ENCODE measurements at places on chromosomes 2 and 18.

GRCh38 chr2:151799886-151800292 is 28.3 kb downstream of the ARL5A start:
- no peak for DNase-seq

GRCh38 chr2:154908327-154908726 is 209.8 kb downstream of the KCNJ3 start:
- DNase-seq, result no peak

- no peak for DNase-seq
Observed at GRCh38 chr2:189265696-189266320, 86.2 kb upstream of the COL5A2 start.

GRCh38 chr2:171319164-171319810 is 114.5 kb downstream of the METTL8 start:
- peak; percentile 53 for DNase-seq

DNA sequence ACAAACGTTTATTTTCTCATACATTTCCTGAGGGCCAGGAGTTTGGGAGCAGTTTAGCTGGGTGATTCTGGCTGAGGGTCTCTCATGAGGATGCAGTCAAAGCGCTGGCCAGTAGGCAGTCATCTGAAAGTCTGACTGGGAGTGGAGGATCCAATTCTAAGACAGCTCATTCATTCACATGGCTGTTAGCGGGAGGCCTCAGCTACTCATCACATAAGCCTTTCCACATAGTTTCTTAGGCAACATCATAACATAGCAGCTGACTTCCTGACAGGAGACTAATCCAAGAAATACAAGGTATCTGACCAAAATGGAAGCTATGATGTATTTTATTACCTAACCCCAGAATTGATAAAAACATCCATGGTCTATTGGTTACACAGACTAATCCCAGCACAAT is 2.9 kb upstream of the MRPL44 start:
- no peak for DNase-seq

- DNase-seq, result no peak
Observed at GRCh38 chr2:2950403-2950952, 427.1 kb downstream of the EIPR1 start.

GRCh38 chr2:231890896-231891513 is 35.2 kb downstream of the NPPC start:
- no peak for DNase-seq

DNA sequence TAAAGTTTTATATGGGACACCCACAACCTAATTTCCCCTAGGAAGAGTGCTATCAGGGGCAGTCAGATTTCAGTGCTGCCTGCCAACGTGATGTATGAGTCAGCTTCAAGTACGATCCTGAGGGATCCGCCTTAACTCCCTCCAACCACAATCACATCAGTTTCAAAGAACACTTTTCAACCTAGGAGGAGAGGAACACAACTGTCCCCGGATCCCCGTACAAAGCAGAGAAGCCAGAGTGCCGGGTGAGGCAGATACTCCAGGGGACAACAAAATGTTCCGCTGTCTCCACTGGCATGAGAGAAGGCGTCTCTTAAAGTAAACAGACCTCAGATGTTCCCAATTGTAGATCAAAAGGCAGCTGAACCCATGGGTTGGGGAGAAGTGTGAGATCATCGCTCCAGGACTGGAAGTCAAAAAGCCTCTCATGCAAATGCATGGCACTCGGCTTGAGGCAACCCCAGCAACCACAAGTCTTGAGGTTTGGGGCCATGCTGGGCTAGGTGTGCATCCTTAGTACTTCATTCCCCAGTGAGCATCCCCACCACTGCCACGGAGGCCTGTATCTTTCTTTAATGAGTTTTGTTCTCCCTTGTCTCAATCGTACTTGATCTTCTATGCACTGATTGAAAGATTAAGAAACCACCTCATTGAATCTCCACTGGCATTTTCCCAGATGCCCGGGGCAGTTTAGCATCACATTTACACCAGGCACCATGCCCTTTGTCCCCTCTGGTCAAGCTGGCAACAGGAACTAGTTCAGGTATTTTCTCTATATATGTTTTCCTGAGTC is 91.0 kb upstream of the CCBE1 start:
- DNase-seq, result no peak

DNA sequence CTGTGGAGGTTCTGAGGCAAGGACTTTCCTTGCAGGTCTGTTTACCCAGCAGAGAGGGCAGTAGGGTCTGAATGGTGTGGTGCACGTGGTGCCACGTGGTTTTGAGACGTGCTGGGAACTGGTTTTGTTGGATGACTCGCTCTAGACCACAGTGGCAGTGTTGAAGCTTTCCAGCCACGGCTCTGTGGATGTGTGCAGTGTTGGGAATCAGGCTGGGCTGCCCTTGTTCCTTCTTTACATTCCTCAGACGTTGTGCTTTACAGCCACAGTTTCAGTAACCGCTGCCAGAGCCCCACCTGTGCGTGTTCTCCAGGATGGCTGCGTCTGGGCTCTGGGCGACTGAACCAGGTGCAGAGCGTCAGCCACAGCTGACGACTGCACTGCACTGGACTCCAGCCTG is 8.2 kb downstream of the CTDP1 start:
- no peak for DNase-seq

- no peak for DNase-seq
Observed at GRCh38 chr18:25704494-25704893, 352.5 kb upstream of the ZNF521 start.

DNA sequence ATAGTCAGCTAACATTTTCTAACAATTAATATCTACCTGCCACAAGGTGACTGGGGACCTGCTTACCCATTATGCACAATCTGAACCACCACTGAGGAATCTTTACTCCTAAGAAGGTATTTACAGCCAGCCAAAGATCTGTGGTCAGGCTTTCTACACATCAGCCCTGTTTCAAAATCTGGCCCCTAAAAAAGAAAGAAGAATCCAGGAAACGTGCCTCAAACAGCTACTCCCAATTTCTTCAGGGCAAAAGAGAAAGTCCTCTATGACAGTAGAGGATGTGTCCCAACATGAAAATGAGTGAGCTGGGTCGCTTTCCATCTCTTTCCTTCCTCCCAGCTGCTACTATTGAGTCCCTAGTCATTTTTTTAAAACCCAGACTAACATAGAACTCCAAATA is 79.5 kb downstream of the EPB41L3 start:
- no peak for DNase-seq

- DNase-seq, result no peak
Observed at GRCh38 chr2:124610141-124610540, 585.1 kb downstream of the CNTNAP5 start.

DNA sequence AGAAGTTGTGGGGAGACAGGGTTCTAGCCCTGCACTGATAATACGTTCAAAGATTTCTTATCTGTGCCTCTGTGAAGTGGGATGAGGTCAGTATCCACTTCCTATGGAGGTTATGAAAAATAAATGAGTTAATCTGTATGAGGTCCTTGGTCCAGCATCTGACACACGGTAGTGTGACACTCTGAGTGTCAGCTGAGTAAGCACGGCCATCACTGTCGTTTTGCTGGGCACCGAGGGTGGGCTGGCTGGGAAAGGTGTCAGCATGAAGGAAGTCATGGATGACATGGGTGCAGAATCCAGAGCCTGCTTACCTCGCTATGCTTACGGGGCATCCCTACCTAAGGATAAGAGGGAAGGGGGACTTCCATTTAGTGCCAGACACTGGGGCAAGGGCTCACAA is 150.3 kb downstream of the INHBB start:
- DNase-seq, result no peak

DNA sequence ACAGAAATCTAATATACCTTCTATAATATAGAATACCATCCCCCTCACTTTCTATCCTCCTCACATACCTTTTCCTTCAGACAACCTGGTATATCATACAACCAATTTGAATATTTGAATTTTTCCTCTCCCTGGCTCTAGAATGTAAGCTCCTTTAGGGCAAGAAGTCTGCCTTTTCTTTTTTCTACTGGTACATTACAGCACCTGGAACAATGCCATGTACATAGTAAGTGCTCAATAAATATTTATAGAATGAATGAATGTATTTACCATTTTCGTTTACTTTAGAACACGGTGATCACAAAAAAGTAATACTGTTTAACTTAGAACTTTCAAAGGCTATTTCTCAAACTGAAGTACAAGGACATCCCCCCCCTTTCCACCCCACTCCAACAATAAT is 187.6 kb downstream of the STK39 start:
- DNase-seq, result no peak

DNA sequence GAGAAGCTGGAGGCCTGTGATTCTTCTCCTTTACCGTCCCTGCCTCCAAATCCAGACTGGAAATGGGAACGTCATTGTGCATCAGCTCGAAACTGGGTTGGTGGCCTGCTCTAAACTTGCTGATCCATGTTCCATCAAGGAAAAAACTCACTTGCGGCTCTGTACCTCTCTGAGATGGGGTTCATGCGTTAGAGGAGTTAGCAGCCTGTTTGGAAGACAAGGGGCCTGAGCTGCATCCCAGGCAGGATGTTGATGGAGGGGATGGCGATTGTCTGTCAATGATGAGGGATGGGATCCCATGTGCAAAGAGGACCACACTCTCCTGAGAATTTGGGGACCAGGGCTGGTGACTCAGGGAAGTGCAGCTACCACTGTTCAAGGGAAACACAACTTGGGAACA is 26.0 kb downstream of the TWIST2 start:
- no peak for DNase-seq

DNA sequence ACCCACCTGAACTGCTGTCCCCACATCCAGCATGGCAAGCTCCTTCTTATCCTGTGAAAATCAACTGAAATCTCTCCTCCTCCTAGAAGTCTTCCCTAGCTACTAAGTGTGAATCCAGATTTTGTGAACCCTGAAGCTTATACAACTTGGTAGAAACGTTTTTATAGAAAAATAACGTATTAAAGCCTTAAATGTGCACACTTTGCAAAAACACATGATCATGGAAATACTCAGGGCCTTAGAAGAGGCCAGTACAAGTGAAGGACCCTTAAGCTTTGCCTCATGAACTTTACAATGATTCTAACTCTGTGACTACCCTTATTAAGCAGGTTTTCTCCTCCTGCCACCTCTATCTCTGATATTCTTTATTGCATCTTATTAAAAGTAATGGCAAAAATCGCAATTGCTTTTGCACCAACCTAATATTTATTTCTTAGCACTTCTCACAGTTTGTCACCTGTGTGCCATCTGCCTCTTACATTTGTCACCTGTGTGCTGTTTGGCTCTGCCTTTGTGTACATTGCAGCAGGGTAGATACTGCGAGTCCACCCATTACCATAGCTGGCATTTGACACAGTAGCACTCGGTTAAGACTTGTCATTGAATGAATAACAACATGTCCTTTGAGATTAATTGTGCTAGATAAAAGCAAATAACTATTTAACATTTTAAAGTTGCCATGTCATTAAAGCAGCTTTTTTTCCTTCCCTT is 42.2 kb downstream of the FRZB start:
- DNase-seq, result no peak

DNA sequence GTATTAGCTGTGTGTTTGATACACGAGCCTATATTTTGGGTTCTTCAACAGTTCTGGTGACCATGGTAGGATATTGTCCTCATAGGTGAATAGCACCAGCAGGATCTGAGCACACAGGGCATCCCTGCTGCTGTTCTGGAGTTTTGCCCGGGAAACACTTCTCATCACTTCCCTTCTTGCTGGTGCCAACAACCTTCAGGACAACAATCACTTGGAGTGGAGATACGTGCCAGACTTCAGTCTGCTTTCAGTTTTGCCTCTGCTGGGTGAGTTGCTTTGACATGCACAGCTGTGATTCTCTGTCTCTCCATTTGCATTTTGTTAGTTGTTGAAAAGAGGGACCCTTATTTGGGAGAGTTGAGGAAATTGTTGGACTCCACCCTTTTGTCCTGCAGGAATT is 1347.2 kb upstream of the DDX18 start:
- no peak for DNase-seq

GRCh38 chr2:127087791-127088495 is 19.0 kb downstream of the BIN1 start:
- no peak for DNase-seq

GRCh38 chr18:7958081-7958896 is 391.2 kb downstream of the PTPRM start:
- DNase-seq, result no peak
